NCI-H2227 treated with DMSO at 0.1 percent for 48 hours (cell line): ENCODE measurements at places on chromosomes 16 and 17.
A peak's percentile ranks its signal among the peaks of the same experiment; 100 is the strongest.

GRCh38 chr16:31641279-31641678 is 113.6 kb downstream of the AHSP start:
- DNase-seq = no peak

GRCh38 chr16:13856398-13856797 is 63.6 kb upstream of the ERCC4 start:
- no peak for DNase-seq

- DNase-seq = no peak
These were observed 19.6 kb downstream of the COG7 start for GRCh38 chr16:23433261-23433920.

- DNase-seq = no peak
These were observed 451.5 kb upstream of the HSBP1 start for GRCh38 chr16:83356266-83356665.

- DNase-seq = no peak
These were observed 4.9 kb downstream of the WSCD1 start for GRCh38 chr17:6075050-6075449.

DNA sequence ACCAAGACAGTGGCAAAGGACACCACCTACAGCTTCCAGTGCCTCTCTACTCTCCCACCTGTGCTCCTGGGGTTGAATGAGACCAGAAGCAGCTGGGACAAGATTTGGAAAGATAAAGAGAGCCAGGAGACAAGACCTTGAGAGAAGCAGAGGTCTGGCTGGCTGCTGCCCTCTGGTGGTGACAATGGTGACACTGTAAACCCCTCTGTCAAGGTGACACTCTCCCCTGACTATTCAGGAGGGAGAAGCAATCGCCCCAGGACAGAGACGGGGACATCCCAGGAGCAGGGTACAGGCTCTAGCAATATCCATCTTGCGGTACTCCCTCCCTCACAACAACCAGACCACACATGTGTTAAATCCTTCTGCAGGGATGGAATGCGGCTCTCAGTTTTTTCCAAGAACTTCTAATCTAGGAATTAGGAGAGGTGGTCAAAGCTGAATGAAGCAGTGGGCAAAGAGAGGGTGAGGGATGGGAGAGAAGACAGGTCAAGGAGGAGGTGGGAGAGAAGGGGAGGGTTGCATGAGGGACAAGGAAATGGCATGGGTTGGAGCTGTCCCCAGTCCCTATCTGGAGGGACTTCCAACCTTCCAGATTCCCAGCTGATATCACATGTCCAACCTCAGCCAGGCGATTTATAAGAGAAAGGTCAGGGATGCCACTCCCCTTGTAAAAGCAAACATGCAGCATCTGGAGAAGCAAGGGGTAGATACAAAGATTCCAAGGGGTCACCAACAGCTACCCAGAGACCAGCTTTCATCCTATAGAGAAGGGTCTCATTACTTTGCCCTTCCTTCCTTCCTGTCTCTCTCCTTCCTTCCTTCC is 2.9 kb downstream of the PHOSPHO1 start:
- peak; percentile 39 for DNase-seq

DNA sequence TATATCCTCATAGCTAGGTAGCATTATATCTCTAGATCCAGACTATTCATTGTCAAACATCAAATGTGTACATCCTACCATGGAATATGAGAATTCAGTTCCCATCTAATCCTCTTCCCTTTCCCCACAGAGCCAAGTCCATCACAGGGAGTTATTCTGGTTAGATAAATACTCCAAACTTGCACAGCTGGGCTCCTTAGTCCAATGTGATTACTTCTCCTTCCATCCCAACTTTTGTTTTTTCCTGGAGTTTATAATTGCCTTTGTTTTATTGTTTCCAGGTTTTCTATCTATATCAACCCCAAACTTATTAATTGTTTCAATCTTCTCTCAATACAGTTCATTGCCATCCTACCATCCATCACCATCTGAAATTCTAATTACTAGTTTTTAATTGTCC is 59.9 kb downstream of the MYH11 start:
- DNase-seq = no peak

GRCh38 chr17:78122216-78122930 is 6.2 kb downstream of the TMC6 start:
- DNase-seq = no peak

DNA sequence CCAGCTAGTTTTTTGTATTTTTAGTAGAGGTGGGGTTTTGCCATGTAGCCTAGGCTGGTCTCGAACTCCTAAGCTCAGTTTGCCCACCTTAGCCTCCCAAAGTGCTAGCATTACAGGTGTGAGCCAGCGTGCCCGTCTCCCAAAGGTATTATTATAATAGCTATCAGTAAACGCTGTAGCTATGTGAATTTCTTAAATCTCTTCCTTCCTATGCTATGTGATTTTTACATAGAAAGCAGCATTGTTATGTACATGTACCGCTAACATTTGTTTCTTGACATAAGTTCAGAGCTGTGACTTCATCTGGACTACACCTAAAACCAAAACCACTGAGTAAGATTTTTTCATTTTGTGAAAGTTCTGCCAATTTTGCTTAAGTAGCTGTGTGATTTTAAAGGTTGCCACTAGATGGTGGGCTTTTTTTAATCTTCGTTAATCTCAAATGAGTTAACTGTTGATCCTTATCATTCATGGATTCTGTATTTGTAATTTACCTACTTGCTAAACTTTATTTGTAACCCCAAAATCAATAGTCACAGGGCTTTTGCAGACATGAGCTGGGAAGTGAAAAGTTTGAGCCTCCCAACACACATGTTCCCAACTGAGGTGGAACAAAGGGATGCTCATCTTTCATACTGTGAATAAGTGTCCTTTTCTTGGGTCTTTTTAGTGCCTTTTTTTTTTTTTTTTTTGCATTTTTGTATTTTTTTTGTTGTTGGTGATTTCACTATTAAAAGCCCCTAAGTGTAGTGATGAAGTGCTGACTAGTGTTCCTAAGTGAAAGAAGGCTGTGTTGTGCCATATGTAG is 21.9 kb downstream of the PRKAR1A start:
- DNase-seq = no peak
